ENCODE measurements at places on chromosomes 4 and X. TPM values are rescaled to one million over a fixed set of nuclear protein-coding genes. Genes with fewer than 3 reads are reported as not detected.

The COL25A1 gene
- 0.27 TPM for total RNA-seq

The MAPK10 gene
- total RNA-seq, result 69.6 TPM

The CCSER1 gene
- total RNA-seq, result under 0.01 TPM

The ARHGAP24 gene
- 67.6 TPM for total RNA-seq

The CT45A1 gene
- total RNA-seq, result not detected

The MAGEA1 gene
- not detected for total RNA-seq

The TCP11X2 gene
- total RNA-seq, result not detected

The HEPH gene
- 29.5 TPM for total RNA-seq

The TENM3 gene
- total RNA-seq, result 6.3 TPM

The PHEX gene
- 5.6 TPM for total RNA-seq

The CLDN2 gene
- not detected for total RNA-seq

The NXF2 gene
- not detected for total RNA-seq

The PORCN gene
- 10.1 TPM for total RNA-seq

The TRIM61 gene
- total RNA-seq, result 2.5 TPM

The ENPP6 gene
- not detected for total RNA-seq

The UGT2B7 gene
- not detected for total RNA-seq

The MRPL1 gene
- total RNA-seq, result 36.7 TPM

The SMIM10L2A gene
- 0.33 TPM for total RNA-seq

The TMEM144 gene
- 8.3 TPM for total RNA-seq

The RPL36A gene
- total RNA-seq, result 1,088 TPM

The UCHL1 gene
- total RNA-seq, result 2,143 TPM

The ELF2 gene
- 52.2 TPM for total RNA-seq

The SYP gene
- total RNA-seq, result 0.18 TPM

The VSIG4 gene
- total RNA-seq, result not detected

The LPAR4 gene
- 1.3 TPM for total RNA-seq

The GPR173 gene
- total RNA-seq, result 2.5 TPM

The FGF13 gene
- total RNA-seq, result 26.5 TPM

The CITED1 gene
- total RNA-seq, result not detected

The PABPC5 gene
- 1.8 TPM for total RNA-seq

The TLR3 gene
- total RNA-seq, result 3.3 TPM

The MAGEA11 gene
- total RNA-seq, result not detected

The ZMYM3 gene
- total RNA-seq, result 10.6 TPM

The ANOS1 gene
- total RNA-seq, result 7.5 TPM

The FRG2 gene
- total RNA-seq, result not detected

The ALAS2 gene
- not detected for total RNA-seq

The APLN gene
- 0.54 TPM for total RNA-seq

The TMSB15B gene
- 7.6 TPM for total RNA-seq

The STX18 gene
- 32.2 TPM for total RNA-seq

The GPAT3 gene
- 10.7 TPM for total RNA-seq

The NAP1L2 gene
- total RNA-seq, result 0.49 TPM

The MGARP gene
- 56.9 TPM for total RNA-seq

The ADAMTS3 gene
- total RNA-seq, result 5.0 TPM

The ADGRG4 gene
- not detected for total RNA-seq

The TEX13D gene
- not detected for total RNA-seq

The POU3F4 gene
- total RNA-seq, result not detected

The CT47A7 gene
- not detected for total RNA-seq

The GASK1B gene
- 37.6 TPM for total RNA-seq

The RTL3 gene
- total RNA-seq, result not detected

The DOK7 gene
- total RNA-seq, result not detected

The OPHN1 gene
- total RNA-seq, result 9.4 TPM

The MTMR8 gene
- total RNA-seq, result 0.27 TPM
